Stimulated activated CD4-positive, alpha-beta T cell treated with anti-CD3 and anti-CD28 coated beads, Interleukin-12 subunit alpha, Interleukin-12 subunit beta, amount 100 ng/mL, for 48 hours (primary cell): ENCODE measurements at places on chromosomes 12 and 14.

GRCh38 chr14:57835766-57836165 is 30.1 kb downstream of the SLC35F4 start:
- DNase-seq: no peak

DNA sequence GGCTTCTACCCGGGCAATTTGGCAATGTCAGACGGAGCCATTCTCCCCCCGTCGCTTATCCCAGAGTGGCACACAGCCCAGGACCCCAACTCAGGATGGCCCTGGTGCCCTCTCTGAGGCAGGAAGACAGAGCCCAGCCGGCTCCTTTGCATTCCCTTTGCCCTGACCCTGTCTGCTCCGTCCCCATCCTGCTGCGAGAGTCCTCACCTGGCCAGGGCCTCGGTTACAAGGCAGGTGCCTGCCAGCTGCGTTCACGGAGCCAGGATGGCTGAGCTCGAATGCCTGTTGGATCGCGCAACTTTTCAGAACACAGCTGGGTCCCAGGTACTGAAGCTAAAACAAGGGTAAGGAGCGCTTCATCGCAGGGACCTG is 18.6 kb downstream of the LRTM2 start:
- no peak for DNase-seq

GRCh38 chr14:106201376-106201775 is 675.0 kb downstream of the TMEM121 start:
- no peak for DNase-seq

- no peak for DNase-seq
These were observed 5.6 kb downstream of the TMEM119 start for GRCh38 chr12:108592033-108592909.

DNA sequence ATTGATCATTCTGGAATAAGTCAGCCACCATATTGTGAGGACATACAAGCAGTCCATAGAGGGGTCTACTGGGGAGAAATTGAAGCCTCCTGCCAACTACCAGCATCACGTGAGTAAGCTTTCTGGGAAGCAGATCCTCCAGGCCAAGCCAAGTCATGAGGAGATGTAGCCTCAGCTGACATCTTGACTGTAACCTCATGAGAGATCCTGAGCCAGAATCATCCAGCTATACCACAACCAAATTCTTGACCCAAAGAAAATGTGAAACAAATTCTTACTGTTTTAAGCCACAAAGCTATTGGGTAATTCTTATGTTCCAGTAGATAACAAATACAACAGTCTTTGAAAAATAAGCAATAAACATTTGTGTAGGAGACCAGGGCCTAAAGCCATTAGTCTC is 479.4 kb upstream of the DCN start:
- DNase-seq: no peak

- DNase-seq: no peak
These were observed 17.7 kb downstream of the NOC4L start for GRCh38 chr12:132161796-132162507.

DNA sequence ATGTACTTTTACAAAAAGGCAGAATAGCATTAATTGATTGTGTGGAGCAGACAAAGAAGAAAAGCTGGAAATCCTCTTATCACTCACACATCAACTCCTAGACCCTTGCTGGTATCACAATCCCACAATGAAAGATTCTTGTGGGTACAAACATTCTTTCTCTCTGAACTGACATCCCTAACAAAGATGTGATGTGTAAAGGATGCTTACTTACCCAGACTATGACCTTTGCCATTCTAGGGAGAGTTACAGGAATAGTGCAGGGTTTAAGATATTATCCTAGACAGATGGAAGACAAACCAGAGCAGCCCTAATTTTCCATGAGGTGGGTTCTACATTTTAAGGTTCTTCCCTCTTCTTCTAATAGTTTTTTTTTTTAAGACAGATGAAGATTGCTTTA is 60.4 kb upstream of the SLC6A15 start:
- DNase-seq: no peak

- DNase-seq: no peak
These were observed 250.2 kb downstream of the GPHN start for GRCh38 chr14:66758031-66758613.

DNA sequence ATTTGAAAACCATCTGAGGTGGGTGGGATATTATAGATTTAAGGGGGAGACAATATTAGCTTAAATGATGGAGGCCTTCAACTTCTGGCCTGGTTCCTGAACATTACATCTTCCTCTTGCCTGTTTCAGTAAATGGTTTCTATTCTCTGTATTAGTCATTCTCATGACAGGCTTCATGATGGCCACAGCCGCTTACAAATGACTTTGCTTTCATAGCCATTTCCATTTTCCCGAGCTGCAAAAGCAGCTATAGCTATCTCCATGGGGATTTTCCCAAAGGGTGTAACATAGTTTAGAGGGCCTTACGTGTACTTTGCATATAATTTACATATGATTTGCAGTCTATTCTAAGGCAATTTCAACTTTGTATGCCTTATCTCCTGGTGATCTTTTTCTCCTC is 121.8 kb downstream of the NRXN3 start:
- no peak for DNase-seq

- no peak for DNase-seq
These were observed 501.6 kb downstream of the EGLN3 start for GRCh38 chr14:33449268-33449667.

DNA sequence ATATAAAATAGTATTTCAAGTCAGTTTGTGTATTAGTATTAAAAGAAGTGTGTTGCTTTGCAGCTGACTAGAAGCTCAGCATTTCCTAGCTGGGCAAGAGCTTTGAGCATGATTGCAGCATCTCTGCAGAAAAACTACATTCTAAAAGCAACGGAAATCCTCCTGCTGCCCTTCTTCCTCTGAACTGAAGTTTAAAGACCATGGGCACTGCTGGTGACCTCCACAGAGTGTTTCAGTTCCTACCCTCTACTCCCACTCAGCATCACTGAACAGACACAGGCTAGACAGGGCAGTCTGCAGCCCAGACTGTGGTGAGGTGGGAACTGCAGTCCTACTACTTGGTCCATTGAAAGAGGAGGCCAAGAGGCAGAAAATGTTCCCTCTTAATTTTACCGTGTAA is 59.0 kb downstream of the FAR2 start:
- DNase-seq: no peak

GRCh38 chr12:6627616-6628015 is 8.1 kb downstream of the LPAR5 start:
- no peak for DNase-seq

- no peak for DNase-seq
These were observed 1.8 kb downstream of the CKB start for GRCh38 chr14:103520657-103521437.

- DNase-seq: no peak
These were observed 1.4 kb upstream of the RNF10 start for GRCh38 chr12:120532701-120533238.

DNA sequence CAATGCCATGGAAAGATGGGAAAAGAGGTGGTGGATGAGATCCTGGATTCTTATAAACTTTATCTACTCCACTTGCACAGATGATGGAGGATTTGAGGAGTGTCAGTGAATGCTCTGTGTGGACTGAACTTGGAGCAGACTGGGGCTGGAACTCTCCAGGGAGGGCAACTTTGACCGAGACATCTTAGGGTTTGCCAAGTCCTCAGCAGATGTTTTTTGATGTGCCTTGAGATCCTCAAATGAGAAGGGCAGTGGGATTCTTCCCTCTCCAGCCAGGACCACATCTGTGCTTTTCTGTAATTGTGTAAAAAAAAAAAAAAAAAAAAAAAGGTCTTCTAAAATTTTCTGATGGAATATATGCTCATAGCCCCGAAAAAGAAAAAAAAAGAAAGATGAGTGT is 23.0 kb upstream of the MYL2 start:
- no peak for DNase-seq

DNA sequence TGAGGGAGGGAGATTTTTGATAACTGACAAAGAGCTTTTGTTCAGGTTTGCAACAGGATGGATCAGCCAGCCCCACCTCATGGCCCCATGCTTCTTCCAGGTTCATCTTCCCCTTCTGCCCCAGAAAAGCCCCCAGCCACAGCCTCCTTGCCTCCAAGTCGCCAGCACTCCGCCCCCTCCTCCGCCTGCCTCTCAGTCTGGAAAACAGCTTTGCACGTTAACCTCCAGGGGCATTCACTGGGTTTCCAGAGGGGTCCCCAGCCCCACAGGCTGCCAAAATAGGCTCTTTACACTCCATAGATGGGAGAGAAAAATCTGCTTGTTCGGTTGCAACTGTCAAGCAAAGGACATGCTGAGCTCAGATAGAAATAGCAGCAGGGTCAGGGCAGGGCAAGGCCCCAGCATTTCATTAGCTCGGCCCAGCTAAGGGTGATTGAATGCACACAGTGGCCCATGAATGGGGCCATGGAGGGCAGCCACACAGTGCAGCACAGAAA is 253.6 kb downstream of the ZFP36L1 start:
- DNase-seq: no peak

GRCh38 chr14:87139299-87139698 is 853.7 kb downstream of the GALC start:
- DNase-seq: no peak

DNA sequence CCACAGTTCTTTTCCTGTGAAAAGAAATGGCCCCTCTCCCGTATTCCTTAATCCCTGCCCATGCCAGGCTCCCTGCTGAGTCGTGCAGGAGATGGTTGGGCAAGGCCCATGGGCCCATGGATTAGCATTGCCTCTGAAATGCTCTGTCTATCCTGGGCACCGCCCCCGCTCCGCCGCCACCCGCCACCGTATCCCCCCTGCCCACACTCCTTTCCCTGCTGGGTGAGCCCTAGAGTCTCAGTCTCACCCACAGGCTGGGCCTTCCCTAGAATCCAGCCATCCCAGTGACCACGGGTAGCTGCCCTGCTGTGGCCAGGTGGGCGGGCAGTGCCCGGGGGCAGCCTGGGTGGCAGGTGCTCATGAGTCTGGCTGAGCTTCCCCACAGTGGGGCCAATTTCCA is 50.6 kb downstream of the TSPAN11 start:
- DNase-seq: no peak

- DNase-seq: no peak
These were observed 206.4 kb upstream of the FKBP4 start for GRCh38 chr12:2588345-2588744.

DNA sequence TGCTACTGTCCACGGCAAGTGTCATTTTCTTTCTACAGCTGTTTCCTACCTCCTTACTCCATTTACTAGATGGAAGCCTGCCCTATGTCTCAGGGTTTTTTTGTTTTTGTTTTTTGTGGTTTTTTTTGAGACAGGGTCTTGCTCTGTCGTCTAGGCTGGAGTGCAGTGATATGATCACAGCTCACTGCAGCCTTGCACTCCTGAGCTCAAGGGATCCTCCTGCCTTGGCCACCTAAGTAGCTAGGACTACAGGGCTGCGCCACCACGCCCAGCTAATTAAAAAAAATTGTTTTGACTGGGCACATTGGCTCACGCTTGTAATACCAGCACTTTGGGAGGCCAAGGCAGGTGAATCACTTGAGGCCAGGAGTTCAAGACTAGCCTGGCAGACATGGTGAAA is 14.7 kb downstream of the TUBA1A start:
- no peak for DNase-seq

GRCh38 chr12:92425165-92425564 is 277.6 kb upstream of the PLEKHG7 start:
- no peak for DNase-seq

DNA sequence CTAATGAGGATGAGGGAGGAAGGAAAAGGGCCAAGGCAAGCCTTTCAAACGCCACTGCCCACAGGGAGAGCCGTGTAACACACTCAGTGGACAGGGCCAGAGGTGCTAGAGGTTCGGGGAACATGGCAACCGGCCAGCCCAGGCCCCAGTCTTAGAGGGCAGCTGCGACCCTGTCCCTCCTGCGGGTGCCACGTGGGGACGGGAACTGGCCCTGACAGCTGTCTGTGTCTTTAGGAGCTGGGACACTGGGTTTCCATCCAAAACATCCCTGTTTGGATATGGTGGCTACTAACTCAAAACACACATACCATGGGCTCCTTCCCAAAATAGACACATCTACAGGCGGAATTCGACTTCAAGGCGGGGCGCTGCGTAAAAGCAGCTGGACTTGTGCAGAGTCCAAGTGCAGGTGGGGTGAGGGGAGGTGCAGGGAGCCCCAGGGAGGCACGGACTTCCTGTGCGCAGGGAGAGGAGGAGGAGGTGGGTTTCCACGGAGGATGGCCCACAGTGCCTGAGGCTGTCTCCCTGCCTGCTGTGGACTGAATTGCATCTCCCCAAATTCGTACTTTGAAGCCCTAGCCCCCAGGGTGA is 184.7 kb downstream of the PIWIL1 start:
- no peak for DNase-seq

DNA sequence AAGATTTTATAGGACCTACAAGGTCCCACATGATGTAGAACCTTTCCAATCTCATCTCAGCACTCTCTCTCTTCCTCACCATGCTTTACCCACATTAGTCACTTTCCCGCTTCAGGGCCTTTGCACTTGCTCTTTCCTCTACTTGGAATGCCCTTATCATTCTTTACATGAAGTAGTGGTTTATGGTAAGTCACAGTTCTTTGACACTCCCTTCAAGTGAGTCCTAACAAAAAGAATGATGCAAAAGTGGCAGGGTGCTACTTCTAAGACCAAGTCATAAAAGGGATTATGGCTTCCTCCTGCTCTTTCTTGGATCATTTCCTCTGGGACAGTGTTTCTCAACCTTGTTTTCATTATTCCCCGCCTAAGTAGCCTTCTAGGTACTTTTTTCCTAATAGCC is 13.1 kb downstream of the TMBIM4 start:
- no peak for DNase-seq

GRCh38 chr14:44564908-44565307 is 57.8 kb upstream of the FSCB start:
- DNase-seq: no peak

DNA sequence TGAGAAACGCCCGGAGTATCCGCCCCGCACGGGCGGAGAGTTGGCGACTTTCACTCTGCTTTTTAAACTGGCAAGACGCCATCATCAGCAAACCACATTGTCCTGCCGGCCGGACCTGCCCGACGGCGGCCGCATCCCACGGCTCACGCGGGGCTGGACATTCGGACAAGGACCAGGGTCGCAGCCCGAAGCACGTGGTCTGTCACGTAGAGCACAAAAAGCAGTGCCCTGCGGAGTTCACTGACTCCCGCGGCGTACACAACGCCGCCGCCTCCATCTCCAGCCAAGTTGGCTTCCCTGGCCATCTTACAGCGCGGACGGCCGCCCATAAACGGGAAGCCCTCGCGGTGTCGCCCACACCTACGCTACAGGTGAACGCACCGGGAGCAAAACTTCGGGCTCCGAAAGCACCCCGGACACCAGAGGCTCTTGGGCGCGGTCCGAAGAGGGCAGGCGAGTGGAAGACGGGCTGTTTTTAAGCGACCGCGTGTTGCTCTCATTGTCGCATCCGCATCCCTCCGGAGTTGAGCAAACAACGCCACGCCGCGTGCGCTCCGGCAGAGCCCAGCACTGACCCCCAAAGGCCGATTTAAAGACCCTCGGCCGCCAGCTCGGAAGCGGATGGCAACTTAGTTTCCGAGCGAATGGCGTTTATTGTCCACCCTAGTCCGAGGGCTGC is 966 bp downstream of the SINHCAF start:
- peak; percentile 8 for DNase-seq

DNA sequence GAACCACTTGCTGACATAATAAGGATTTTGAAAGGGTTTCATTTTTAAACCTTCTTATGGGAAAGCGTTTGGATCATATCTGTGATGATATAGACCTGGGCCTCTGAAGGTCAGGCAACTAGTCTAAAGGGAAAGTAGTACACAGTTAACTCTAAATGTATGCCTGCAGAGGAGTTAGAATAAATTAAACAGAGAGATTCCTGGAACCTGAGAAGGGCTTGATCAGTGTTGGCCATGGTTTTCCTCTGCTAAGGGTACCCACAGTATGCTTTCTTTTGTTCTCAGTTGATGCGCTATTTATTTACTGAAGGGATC is 14.4 kb upstream of the POLR3B start:
- no peak for DNase-seq

- no peak for DNase-seq
These were observed 44.5 kb downstream of the EML5 start for GRCh38 chr14:88748288-88748687.

- no peak for DNase-seq
These were observed 58.8 kb downstream of the CCER1 start for GRCh38 chr12:90896164-90896563.
